ENCODE measurements at places on chromosomes 2 and 18.

GRCh38 chr2:235001237-235002133, 49.7 kb downstream of the SH3BP4 start:
- DNase-seq = no peak

DNA sequence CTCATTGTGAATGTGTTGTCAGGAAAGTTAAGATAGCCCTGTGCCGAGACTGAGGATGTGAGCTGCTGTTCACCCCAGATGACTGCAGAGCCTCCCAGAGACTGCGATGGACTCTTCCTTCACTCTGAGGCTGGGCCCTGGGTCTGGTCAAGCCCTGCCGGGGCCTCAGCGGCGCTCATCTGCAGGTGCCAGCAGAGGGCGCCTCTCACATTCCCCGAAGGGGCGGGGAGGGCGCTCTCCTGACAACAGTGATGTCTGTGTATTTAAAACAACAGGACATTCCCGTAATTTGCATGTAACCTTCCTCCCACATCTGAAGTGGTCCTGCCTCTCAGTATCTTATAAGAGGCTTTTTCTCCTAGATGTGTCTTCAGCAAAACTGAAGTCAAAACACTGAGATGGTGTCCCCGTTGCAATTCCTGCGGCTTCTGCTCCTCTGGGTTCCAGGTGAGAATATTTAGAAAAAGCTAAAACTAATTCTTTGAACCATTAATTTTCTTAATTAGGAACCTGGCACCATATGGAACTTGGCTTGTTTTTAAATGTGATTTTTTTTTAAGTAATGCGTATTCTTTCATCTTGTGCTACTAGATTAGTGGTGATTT, 1377.9 kb downstream of the RPIA start:
- no peak for DNase-seq

DNA sequence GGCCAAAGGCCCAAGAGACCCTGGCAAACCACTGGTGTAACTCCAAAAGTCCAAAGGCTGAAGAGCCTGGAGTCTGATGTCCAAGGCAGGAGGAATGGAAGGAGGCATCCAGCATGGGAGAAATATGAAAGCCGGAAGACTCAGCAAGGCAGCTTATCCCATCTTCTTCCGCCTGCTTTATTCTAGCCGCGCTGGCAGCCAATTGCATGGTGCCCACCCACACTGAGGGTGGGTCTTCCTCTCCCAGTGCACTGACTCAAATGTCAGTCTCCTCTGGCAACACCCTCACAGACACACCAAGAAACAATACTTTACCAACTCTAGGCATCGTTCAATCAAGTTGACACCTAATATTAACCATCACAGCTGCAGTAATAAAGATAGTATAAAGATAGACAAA, 34.1 kb downstream of the MAPK4 start:
- no peak for DNase-seq

DNA sequence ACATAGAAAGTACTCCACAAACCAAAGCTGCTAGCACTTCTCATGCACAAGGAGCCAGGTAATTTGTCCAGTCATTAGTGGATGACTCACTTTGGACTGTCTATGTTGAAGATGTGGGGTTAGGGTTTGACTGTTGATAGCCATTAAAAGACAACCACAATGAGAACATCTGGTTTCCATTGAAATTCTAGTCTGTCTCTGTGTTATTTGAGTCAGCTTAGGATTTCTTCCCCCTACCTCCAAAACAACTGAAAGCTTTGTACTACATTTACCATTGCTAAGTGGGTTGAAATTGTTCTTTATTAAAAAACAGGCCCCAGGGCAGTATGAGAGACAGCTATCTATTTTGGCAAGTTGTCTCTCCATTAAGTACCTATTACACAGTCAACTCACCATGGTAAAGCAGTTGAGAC, 50.2 kb upstream of the ANKRD44 start:
- no peak for DNase-seq

DNA sequence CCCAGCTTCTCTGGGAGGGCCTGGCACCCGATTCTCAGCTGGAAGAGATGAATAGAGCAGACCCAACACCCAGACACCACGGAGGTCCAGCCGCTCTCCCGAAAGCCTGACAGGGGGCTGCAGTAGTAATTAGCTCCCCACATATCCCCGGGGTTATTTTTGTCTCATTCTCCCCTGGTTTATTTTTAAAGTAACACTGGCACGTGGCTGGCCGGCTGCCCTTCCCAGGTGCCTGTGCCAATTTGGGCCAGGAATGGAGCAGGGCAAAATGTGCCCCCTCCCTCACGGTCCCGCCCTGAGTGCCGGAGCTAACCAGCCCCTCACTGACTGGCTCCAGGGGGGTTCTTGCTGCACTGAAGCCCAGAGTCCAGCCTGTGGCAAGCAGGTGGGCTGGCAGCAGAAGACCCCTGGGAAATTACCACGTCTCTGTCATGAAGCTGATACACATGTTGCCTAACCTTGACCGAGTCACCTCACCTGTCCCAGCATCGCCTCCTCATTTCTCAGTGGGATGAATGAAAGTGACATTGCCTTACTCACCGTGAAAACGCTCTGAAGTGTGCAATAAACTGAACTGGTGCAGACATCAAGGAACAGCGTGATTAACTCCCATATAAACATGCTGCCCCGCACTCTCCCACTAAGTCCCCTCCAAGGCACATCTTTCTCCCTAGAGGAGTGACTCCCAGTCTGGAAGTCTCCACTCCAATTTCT, 18.4 kb downstream of the KCNK3 start:
- DNase-seq = no peak

- no peak for DNase-seq
Measured at GRCh38 chr2:144094408-144095151, 425.3 kb downstream of the ZEB2 start.

DNA sequence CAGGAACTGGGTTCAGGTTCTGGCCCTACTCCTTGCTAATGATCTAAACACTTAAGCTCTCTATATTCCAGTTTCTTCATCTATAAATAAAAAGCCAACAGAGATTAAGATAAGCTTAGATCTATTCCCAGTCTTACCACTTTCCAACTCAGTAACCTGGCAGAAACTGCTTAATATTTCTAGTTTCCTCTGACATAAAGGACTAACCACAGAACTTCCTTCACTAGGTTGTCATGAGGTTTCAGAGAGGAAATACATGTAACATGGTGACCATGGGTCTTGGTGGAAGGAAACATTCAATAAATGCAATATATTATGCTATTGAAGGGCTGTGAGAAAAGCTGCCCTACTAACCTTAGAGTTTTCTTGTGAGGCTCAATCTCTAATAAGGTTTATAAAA, 114.4 kb upstream of the PDE1A start:
- no peak for DNase-seq

DNA sequence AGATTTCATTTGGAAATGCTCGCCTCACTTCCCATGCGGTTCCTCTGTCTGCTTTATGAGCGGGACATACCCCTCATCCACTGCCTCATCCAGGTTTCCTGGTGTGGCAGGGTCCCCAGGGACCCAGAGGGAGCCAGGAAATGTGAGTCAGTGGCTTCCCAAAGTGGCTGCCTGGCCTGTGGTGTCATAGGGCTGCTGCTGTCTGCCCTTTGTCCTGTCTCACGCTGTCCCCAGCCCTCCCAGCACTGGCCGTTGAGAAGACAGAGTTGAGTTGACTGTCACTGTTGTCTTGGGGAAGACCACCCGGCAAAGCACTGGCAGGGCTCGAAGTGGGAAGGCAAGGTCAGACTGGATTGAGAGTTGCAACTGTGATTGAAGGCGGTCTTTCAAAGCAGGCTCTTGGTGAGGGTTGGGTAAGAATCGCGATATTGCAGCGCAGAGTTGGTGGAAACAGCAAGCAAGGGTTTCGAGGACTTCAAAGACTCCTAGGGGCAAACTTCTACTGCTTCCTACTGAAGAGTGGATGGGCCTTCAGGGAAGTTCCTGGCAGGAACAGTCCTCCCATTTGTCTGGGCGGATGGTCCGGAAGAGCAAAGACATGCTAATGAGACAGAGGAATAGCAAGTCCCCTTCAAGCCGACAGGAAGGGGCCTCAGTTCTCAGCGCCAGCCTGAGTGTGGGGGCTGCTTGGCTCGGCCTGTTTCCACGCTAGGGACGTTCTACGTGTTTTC, 33.9 kb downstream of the RAB31 start:
- no peak for DNase-seq

GRCh38 chr2:182081602-182082260, 96.1 kb downstream of the PPP1R1C start:
- DNase-seq = no peak

- DNase-seq = no peak
Measured at GRCh38 chr2:225414902-225415301, 15.4 kb downstream of the NYAP2 start.

DNA sequence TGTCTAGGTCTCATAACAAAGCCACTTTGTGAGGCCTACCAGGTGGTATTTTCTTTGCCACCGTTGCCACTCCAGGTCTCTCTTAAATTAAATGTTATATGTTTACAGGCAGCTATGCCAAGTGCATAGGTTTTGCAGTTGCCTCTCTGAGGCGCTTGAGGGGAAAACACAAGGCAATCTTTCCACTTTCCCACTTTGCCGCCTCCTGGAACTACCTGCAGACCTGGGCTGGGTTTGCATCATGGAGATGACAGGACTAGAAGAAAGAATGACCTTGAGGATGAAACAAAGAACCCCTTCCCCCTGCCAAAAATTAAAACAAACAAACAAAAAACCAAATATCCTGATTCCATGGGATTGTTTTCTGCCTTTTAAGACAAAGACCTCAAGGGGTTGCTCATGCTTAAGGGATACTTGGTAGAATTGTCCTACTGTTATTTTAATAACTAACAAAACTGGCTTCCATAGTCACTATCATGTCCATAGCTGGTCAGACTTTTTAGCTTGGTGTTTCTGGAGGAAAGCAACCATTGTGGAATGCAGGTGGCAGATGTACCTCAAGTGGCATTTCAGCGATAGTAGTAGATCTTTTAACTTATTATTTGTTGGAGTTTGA, 159.9 kb downstream of the PRPF40A start:
- DNase-seq = no peak

- no peak for DNase-seq
Measured at GRCh38 chr2:99948010-99948409, 194.4 kb downstream of the AFF3 start.

DNA sequence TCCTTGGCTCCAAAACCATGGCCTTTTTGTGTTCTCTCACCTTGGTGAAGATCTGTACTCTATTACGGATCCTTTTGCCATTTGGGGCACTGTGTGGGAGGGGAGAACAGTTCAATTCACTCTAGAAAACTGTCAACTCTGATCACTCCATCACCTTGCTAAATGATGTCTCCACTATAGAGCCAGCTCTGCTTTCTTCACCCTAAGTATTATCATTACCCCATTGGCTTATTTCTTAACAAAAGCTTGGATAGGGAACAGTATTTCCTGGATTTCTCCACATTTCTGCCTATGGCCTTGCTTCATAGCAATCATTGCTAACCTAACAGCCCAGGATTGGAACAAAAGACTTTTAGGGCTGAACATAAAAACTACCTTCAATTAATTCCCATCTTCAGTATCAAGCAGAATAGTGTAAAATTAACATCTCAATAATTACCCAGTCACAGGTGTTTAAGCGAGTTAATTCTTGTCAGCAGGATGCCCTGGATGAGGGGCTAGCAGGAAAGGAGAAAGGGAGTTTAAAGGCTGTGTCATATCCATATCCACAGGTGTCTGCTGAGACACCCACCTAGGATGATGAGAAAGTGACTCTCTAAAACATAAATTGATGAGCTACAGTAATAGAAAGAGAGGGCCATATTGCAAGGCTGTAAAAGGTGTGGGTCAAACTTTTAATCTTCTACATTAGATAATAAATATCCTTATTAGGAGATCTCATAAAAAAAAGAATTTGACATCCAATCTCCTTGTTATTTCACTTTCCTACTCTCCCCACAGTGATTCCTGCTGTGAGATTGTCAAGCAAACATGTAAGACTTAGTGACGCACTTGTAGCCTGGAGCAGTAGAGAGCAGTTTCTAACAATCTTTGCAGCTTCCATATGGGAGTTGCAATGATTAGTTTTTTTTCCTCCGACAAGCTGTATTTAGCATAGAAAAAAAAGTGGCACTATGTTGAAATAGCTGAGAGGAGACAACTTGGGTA, 589.5 kb upstream of the NXPH2 start:
- DNase-seq = no peak

DNA sequence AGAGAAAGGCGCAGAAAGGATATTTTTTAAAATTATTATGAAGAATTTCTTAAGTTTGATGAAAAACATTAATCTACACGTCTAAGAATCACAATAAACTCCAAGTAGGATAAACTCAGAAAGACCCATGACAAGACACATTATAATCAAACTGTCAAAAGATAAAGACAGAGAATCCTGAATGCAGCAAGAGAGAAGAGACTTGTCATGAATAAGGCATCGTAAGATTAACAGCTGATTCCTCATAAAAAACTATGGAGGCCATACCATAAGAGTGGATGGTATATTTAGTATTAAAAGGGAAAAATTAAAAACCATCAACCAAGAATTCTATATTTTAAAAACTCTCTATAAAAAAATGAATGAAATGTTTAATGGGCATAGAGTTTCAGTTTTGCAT, 39.1 kb downstream of the SRBD1 start:
- DNase-seq = no peak
